Activated naive CD4-positive, alpha-beta T cell treated with anti-CD3 and anti-CD28 coated beads, Interleukin-2, amount 10 ng/mL, durations not matched to agents 7 days and 5 days (primary cell): ENCODE measurements at places on chromosomes 16 and 17.

DNA sequence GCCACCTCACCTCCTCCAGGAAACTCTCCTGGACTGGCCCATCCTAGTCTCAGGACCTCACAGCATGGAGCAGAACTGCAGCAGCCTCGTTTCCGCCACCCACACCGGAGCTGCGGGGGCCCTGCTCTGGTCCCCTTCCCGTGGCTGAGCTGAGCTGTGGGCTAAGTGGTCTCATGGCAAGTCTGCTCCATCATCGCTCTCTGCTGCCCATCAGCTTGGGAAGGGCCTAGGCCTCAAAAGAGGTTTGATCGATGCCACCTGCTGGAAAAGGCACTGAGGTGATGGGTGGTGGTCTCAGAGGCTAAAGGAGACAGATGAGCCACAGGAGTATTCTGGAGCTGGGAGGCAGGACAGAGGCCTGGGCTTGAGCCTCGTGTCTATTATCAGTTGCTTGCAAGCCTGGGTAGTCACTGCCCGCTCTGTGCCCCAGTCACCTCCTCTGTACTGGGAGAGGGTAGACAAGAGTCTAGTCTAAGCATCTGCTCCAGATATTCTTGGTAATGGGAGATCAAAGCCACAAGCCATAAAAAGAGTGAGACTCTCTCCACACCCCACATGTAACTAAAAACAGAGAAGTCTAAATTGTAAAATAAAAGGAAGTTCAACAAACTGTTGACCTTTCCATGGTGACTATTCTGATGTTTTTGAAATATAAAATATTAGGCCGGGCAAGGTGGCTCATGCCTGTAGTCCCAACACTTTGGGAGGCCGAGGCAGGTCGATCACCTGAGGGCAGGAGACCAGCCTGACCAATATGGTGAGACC lies 1.6 kb downstream of the ITGAE start:
- DNase-seq, result peak; percentile 13

DNA sequence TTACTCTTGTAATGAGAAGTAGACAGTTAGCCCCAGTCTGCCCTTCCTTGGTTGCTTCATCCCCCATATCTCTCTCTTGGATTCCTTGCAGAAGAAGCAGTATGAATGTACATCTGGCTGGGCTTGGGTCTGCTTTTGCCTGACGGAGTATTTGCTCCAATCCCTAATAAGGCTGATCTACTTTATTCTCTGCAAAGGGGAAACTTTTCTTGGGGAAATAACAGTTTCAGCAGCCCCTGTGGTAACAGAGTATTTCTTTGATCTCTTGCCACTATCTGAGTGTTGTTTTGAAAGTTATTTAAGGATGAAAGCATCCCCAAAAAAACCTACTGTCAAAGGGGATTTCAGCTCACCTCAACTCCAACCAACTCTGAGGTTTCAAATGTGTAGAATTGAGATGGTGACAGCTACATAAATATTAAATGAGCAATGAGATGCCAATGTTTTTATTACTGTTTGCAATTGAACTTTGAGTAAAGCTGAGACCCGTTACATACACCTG lies 168.9 kb upstream of the NOG start:
- no peak for DNase-seq

GRCh38 chr16:67115639-67116038 lies 5.9 kb downstream of the PHAF1 start:
- no peak for DNase-seq

DNA sequence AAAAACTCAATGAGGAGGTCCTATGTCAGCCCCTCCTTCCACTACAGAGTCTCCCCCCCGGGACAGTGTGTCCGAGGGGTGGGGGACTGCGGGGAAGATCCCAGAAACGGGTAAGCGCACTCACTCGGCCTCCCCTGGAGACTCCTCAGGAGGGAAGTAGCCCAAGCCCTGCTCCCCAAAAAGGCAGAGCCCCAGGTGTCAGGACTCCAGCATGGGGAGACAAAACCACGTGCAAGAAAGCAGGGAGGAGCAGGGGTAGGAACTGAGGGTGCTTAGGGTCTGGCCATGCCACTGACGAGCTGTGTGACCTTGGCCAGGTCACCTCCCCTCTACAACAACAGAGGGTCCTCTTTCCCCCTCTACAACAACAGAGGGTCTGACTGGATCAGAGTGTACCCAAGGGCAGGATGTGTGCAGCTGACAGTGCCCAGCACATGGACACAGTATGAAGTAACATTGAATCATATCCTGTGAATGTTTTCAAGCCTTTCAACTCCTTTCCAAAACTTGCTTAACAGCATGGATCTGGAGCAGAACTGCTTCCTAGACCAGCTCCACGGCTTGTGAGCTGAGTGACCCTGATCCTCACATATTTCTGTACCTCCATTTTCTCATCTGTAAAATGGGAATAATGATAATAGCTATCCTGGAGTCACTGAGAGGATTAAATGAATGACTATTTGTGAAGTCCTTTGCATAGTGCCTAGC lies 2.1 kb upstream of the NAGS start:
- DNase-seq, result no peak

DNA sequence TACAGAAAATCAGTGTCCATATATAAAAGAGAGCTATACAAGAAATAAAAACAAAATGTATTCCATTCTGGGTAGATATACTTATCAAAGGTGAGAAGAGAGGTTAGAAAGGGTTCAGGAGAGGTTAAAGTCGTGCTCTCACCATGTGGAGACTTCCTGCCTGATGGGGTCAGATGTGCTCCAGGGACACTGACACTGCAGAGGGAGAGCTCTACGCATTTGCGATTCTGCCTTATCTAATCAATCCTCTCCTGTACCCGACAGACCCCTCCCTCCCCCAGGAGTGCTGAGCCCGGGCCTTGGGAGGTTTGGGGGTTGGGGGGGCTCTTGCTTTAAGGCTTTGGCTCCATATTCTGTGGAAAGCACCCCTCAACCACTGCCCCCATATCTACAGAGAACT lies 16.6 kb upstream of the SLC5A11 start:
- DNase-seq, result no peak

DNA sequence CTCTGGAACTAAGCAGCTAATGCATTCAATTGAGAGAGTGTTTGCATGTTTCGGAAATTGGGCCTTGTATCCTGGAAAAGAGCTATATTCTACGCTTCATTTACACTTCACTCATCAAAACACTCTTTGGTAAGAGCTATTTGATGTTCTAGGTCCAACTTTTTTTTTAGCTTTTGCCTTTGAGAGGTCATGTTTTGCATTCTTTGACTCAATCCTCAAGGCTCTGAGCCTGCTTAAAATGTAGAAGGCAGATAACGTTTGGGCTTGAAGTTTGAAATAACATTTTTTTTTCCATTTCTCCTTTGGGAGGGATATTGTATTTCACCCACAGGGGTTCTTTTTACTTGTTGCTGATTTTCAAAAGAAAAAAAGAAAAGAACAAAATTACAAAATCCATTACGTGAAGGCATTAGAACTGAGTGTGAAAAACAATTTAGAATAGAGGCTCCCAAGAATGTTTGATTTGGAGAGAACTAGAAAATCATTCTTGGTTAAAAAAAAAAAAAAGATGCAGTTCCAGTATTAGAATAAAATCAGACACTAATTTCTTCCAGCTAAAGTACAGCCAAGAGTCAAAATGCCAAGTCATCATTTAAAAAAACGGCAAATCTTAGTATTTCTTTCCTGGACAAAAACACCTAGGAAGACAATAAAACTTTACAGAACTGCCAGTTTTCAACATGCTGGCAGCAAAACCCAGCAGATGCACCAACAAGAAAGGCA lies 268.5 kb downstream of the GRIN2A start:
- DNase-seq, result no peak

DNA sequence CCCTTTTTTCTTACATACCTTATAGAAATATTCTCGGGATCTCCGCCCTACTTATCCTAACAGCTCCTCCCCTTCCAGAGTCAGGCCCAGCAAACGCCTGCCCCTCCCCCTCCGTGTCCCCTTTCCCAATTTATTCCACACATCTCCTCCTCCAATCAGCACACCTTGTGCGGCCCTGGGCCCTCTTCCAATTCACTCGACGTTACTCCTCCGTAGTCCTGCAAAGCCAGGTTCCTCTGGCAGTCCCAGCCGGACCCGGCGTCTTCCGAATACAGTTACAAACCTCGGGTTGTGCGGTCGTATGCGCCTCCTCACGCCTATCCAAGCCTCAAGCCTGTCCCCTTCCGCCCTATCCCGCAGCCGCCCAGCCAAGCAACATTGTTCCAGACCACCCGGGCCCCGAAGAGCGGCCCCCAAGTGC lies 677 bp downstream of the CBX1 start:
- no peak for DNase-seq

GRCh38 chr17:81514739-81515529 lies 2.3 kb upstream of the ACTG1 start:
- peak; percentile 84 for DNase-seq

- no peak for DNase-seq
Measured at GRCh38 chr16:6634151-6634550, 698.5 kb upstream of the RBFOX1 start.

GRCh38 chr16:27638833-27639560 lies 89.1 kb downstream of the KATNIP start:
- DNase-seq, result no peak
